Stimulated activated CD4-positive, alpha-beta T cell treated with anti-CD3 and anti-CD28 coated beads, Interleukin-1b, Interleukin-23, amount 100 ng/mL, for 24 hours (primary cell): ENCODE measurements at places on chromosomes 12 and 14.

- peak; percentile 30 for DNase-seq
Observed at GRCh38 chr14:74401504-74402241, 24.3 kb downstream of the SYNDIG1L start.

DNA sequence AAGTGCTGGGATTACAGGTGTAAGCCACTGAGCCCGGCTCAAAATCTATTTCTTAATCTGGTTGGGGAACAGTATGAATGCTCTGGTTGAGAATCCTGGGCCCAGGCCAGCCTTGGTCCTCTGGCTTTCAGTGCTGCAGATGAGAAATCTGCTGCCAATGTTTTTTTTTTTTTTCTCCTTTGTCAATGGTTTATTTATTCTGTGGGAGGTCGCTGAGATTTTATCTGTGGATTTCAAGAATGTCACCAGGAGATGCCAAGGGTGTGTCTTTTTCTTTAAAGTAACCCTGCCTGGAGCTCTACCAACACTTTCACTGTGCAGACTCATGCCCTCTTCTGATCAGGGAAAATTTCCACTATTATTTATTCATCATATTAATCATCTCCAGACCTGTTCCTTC is 3.6 kb downstream of the SLC25A29 start:
- DNase-seq: no peak

DNA sequence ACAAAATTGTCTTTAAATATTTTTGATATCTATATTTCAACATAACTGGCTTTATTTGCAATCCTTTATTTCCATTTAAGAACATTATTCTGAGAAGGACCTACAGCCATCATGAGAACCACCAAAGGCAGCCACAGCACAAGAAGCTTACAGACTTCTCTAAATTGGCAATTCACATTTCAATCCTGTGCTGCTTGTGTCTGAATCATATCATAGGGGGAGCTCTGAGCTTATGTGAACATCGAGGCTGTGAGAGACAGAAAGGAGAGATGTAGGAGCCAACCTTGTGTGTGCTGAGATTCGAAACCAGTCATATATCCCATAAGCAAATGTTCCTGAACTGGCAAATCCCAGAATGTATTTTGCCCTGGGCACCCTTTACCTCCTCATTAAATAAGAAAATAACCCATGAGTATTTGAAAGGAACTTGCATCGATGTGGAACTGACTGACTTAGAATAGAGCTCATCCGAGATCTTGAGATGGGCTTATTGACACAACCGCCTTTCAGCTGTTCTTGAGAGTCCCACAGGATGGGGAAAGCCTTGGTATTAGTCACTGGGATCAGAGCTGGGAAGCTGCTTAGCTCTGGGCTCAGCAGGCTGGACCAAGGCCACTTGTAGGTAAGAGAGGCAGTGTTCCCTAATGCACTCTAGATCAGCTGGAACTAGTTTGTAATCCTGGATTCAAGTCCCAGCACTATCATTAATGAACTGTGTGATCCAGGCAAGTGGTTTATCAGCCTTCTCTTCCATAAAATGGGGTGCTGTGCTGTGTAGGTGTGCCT is 329.8 kb downstream of the CACNA1C start:
- no peak for DNase-seq

- no peak for DNase-seq
Observed at GRCh38 chr12:25436206-25437030, 116.7 kb downstream of the LMNTD1 start.

- no peak for DNase-seq
Observed at GRCh38 chr12:14216405-14217294, 148.8 kb upstream of the ATF7IP start.

GRCh38 chr12:98256830-98257229 is 258.6 kb upstream of the TMPO start:
- DNase-seq: no peak

DNA sequence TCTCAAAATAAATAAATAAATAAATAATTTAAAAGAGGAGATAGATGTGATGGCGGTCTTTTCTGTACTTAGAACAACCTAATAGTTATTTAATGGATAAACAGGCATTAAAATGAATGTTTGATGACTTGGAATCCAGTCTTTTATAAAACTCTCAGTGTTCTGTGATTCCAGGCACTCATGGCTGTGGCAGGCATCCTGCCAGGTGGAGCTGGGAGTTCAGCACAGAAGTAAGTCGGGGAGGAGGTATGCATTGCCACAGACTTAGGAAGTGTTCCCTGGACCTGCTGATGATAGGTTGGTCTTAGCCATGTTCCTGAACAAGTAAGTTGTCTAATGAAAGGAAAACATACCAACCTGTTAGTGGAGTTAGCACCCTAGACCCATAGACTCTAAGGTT is 126.3 kb downstream of the CACNA1C start:
- DNase-seq: no peak

- DNase-seq: no peak
Observed at GRCh38 chr12:32124637-32125036, 18.0 kb downstream of the BICD1 start.

DNA sequence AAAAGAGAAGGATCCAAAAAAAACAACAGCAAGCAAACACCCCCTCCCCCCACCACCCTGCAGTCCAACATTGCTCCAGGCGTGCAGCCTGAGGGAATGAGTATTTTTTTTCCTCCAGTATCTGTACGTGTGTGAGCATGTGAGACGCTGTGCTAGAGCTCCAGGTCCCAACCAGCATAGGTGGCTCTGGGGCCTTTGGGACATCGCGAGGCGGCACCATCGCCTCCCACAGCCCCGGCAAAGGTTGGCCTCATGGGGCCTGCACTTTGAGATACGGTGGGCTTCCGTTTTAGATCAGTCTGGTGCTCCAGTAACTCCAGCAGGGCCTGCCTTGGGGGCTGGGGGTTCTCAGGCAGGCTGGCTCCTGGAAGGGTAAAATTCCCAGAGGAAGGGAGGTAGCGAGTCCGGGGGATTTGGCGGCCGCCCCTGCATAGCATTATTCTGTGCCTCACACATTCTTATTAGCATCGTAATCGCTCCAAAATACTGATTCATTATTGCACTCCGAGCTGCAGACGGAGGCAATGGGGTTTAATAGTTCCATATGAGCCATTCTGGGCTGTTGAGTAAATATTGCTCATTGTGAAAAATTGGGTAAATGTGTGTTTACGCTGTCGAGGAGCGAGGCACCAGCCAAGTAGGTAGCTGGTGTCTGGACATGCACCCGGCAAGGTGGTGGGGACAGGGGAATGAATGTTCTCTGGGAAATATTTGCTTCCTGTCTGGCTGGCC is 143.1 kb upstream of the MYL2 start:
- no peak for DNase-seq
